ENCODE measurements at places on chromosomes 12 and 14.

GRCh38 chr14:25050269-25051150, 563 bp upstream of the STXBP6 start:
- no peak for DNase-seq

GRCh38 chr12:18332173-18332572, 70.9 kb downstream of the PIK3C2G start:
- DNase-seq: no peak

DNA sequence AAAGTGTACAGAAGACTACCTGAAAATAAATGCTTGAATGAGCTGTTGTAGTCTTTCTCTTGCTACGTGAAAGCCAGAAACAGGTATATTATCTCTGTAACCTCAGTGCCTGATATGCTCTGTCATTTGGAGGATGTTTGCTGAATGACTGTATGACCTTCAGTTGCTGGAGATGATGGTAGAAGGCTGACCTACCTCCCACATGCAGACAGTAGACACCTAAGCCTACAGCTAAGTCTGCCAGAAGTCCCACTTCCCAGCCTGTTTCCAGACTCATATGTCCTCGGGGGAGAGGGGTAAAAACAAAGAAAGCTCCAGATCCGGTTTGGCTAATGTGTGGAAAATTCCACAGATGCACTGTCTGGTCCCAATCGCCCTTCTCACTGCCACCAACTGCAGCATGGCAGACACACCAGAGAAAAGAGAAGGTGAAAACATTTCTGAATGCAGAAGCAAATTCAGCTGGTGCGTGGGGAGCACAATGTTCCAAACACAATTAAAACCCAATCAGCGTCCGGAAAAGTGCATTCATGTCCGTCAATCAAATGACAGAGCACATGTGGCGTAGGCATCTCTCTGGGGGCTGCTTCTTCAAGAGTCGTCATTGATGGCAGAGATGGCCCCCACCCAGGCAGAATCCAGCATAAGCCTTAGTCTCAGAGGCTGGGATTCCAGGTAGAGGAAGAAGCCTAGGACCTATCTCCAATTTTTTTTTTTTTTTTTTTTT, 76.3 kb upstream of the TBX3 start:
- no peak for DNase-seq

DNA sequence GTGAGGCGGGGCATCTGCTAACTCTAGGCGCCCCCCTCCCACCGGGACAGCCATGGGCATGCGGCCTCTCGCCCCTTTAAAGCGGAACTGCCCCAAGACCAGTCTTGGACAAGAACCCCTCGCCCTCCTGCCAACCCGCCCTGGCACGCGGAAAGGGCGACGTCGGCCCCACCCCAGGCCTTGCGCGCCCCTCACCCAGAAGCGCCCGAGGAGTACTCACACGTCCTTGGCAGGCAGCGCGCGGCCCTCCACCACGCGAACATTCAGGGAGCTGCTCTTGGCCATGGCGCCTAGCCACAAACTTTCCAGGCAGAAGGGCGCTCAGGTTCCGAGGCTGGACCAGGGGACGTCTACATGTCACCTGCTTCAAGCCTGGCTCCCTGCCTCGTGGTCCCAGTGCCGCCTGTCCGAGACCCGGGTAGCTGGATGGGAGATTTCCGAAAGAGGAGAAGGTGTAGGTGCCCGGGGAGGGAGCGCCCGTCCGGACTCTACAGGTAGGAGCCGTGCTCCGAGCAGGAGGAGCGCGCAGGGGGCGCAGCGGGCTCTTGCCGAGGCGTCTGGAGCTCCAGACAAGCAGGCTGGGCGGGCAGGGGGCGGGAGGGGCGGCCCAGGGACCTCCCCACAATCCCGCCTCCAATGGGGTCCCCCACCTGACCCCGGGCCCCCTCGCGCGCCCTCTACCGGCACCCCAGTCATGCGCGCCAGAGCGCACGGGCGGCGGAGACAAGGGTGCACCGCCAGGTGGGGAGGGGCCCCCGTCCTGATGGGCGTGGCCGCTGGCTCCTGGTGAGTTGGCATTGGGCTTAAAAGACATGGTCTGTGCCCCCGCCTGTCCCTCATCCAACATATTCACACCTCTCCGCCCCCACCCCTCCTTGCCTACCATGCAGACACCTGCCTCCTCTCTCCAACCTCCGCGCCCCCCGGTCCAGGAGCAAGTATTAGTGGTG, at the start of gene RASAL1:
RASAL1 (minus strand) TSS at position 584 of the 950 bp plus-strand sequence; CDS start at position 285, 299 bp downstream.
- peak; percentile 65 for DNase-seq

DNA sequence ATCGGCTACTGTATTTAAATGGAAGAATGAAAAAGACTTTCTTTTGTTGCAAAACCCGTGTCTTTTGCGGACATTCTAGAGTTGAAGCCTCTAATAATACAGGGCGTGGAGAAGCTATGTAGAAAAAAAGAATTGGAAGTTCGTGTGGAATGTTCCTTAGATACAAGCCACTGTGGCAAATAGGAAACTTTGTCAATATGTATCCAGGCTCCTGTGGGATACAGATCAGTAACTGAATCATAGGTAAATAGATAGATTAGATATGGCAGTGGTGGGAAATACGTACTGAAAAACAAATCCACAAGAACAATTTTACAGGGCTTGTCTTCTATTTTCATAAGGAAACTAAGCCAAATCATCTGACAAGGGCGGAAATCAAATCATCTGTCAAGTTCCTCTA, 245.4 kb downstream of the EGLN3 start:
- no peak for DNase-seq

GRCh38 chr12:95815632-95816212, 25.2 kb upstream of the NTN4 start:
- no peak for DNase-seq

DNA sequence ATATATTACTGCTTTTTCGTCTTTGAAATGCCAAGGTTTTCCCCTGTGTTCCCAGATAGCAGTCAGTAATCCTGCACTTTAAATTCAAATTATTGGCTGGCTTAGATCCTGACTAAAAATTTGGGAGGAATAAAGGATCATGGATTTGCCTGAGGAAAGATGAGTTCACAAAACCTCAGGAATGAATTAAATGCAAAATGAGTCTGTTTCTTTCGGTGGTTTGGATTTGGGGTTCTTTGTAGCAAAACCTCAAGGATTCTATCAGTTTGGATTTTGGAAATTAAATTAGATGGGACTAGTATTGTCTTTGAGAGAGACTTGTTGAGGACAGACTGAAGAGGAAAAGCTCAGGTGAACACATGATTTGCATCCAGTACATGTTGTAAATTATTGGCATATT, 36.1 kb downstream of the PPFIBP1 start:
- DNase-seq: no peak

DNA sequence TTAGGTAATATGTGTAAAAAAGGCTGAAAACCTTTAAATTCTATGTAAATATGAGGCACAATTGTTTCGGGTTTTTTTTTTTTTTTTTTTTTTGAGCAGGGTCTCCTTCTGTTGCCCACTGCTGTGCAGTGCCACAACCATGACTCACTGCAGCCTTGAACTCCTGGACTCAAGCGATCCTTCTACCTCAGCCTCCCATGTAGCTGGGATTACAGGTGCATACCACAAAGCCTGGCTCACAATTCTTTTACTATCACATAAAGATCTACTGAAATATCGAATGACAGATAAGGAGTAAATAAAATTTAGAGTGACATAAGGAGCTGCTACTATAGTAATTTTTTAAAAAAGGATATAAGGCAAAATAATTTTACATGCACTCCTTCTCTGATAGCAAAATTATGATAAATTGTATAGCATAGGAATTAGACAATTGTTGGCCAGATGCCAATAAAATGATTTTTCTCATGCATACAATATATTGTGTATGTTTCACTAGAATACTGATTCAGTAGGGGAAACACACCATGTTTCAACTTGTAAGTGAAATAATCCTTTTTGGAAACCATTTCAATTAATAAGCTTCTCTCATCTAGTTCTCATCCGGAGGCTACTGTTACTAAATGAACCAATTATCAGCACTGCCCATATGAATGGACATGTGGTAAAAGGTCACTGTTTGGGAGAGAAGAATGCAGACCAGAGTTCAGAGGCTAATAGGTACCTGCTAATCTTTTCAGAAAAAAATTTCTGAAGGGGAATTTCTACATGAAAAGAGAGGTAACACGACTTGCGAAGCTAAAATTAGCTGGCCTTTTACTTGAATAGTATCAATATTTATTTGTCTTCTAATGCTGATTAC, 108.4 kb downstream of the PPP1R12A start:
- DNase-seq: no peak

GRCh38 chr14:95504135-95505029, 12.1 kb downstream of the SYNE3 start:
- no peak for DNase-seq
